ENCODE measurements at places on chromosomes 6 and 20.

DNA sequence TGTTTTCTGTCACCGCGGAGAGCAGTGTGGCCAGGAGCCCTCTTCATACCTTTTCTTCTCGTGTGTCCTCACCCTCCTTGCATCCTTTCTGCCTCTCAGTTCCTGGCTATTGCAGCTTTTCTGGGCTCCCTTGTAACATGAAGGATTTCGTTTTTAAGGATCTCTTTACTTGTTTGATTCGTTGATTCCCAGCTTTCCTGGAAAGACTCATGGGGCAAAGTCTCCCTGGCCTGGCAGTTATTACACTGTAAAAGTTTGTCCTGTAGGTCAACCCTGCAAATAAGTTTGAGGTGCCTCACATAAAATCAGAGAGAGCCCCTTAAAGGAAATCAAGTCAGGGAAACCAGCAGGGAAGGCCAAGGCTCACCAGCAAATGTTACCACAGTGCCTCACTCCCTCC, 70.1 kb downstream of the ISM1 start:
- no peak for DNase-seq

DNA sequence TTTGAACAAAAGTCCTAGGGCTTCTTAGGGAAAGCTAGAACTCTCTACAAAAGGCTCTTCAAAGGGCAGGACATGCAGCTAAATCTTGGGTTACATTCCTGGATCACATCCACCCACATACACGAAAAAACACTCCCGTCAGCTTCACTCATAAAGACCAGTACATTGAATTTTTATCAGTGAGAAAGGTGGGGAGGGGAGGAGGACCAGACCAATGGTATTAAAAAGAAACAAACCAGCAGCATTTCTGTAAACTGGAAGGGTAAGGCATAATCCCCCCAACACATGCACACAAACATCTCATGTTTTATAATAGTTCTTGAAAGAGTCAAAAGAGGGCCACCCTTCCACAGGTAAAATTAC, 31.6 kb downstream of the MYLK4 start:
- DNase-seq: no peak

DNA sequence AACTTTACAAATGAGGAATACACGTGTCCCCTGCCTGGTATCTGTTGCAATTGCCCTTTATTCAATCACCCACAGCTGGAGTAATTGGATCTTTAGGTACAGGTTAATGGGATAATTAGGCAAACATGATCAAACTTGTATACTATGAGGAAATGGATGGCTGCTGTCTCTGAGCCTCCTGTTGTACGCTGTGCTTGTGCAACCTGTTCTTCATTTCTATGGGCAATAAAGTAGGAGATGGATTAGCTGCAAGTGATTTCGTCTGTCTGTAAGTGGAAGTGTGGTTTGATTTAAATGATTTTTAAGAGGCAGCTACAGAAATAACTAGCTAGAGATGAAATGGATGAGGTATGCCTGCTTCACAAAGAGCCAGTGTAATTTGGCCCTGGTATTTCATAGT, 474.1 kb downstream of the RNF144B start:
- DNase-seq: no peak

DNA sequence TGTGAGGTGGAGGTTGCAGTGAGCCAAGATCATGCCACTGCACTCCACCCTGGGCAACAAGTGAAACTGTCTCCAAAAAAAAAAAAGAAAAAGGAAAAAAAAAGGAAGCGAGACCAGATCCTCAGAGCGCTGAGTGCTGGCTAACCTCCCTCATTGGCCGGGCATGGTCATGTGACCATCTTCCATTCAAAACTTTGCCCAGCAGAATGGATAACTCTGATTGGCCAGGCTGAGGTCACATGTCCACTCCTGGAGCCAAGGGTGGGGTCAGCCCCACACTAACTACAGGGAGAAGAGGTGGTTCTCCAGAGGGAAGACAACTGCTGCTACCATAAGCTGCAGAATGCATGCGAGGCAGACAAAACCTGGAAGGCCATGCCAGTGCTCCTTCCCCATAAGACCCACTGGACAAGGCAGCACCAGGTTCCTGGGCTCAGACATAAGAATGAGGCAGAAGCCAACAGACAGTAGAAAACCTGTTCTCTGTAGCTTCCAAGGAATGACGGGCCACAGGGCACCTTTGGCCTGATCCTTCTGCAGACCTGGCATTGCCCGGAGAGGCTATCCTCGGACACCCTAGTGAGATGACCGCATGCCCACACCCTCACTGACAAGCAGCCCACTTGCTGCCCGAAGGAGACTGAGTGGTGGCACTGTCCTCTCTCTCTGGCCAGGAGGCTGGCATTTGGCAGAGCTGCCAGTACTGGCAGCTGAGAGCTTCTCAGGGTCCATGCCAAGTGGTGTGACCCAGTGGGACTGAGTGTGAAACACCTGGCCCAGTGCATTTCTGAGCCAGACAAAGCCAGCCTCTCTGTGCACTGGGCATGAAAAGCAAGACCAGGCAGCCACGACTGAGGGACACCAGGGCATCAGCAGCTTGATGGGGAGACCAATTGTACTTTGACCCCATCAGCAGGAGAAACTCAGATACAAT, 311.9 kb upstream of the SULF2 start:
- no peak for DNase-seq

Data from SHP77 (cell line).